ENCODE measurements at places on chromosomes 12 and 14.

- peak; percentile 57 for DNase-seq
Observed at GRCh38 chr12:112116232-112117060, 7.9 kb upstream of the NAA25 start.

DNA sequence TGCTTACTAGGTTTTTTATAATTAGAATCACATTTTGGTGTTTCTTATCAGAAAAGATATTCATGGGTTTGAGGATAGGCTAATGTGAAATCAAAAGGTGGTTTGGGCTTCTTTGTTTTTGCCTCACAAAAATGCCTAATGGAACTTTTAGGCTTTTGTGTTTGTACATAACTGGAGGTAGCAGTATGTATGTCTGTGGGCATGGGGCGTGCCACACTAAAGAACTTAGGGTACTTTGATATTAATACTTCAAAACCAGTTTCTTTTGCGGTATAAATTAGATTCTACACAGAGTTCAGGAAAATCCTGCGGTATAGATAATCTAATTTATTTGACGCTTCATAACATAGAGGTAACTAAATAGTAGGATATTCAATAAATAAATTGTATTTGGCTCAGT, 1.9 kb downstream of the ETV6 start:
- no peak for DNase-seq

GRCh38 chr14:85401384-85401783, 128.6 kb upstream of the FLRT2 start:
- DNase-seq: no peak

DNA sequence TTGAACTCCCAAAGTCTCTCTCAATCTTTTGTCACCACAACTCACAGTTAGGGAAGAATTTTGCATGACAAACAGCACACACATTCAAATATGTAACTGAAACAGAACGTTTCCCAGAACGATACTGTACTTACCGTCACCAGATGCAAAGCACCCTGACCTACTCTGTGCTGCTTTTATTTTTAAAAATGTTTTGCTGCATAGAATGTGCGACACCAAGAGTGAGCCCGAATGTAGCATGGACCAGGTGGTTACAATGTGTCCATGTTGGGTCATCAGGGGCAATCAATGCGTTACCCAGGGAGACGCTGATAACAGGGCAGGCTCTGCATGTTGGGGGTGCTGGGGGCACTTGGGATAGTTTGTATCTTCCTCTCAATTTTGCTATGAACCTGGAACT, 14.6 kb upstream of the EIF5 start:
- no peak for DNase-seq

GRCh38 chr12:128170181-128170580, 96.8 kb upstream of the TMEM132C start:
- no peak for DNase-seq

DNA sequence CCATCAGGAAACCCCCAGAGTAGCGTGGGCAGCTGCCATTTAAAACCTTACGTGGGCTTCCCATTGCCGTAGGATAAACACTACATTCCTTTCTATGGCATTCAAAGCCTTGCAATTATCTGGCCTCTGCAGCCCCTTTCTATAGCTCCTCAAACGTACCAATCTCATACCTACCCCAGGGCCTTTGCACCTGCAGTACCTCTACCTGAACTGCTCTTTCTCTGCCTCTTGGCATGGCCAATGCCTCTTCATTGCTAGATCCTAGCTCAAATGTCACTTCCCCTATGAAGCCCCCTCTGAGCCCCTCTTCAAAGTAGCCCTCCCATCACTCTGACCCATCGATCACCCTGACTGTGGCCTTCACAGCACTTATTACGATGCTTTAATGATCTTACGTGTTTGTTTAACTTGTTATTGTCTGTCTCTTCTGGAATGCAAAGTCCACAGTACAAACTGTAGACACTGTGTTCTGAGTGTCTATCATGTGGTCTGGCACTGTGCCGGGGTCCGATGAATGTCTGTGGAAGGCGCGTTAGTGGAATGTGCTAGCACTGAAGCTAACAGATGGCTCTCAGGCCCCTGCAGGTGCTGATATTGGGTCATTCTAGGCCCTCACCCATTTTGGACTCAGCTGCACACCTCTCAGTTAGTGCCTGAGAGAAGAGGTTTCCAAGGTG, 157.3 kb upstream of the NOS1 start:
- no peak for DNase-seq

GRCh38 chr12:31965090-31965489, 5.9 kb downstream of the RESF1 start:
- no peak for DNase-seq

- no peak for DNase-seq
Observed at GRCh38 chr12:124605150-124605882, 37.9 kb upstream of the NCOR2 start.

- DNase-seq: no peak
Observed at GRCh38 chr12:120886199-120887018, 17.7 kb downstream of the SPPL3 start.

DNA sequence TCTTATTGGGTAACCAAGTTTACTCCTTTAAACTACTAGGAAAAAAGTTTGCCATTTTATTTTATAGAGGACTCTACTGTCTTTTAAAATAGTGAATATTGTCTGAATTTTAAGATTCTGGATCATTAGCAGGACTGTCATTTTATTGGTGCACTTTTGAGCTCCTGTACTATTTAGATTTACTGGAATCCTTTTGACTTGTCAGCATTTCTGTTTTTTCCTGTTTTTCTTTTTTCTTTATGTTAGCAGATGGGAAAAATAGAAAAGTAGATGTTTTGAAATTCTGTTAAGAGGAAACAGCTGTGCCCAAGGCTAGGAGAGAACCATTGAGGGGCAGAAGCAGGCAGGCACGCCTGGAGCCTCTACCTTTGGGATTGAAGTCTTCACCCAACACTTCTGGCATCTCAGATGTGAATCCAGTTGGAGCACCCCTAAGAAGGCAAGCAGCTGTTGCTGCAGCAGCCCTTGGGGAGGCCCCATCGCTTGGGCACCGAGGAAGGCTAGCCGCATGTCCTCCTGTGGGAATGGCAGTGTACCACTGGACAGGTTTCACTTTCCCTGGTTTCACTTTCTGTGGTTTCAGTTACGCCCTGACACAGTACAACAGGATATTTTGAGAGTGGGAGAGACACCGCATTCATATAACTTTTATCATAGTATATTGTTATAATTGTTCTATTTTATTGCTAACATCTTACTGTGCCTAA, 11.5 kb downstream of the RIMKLB start:
- DNase-seq: no peak

DNA sequence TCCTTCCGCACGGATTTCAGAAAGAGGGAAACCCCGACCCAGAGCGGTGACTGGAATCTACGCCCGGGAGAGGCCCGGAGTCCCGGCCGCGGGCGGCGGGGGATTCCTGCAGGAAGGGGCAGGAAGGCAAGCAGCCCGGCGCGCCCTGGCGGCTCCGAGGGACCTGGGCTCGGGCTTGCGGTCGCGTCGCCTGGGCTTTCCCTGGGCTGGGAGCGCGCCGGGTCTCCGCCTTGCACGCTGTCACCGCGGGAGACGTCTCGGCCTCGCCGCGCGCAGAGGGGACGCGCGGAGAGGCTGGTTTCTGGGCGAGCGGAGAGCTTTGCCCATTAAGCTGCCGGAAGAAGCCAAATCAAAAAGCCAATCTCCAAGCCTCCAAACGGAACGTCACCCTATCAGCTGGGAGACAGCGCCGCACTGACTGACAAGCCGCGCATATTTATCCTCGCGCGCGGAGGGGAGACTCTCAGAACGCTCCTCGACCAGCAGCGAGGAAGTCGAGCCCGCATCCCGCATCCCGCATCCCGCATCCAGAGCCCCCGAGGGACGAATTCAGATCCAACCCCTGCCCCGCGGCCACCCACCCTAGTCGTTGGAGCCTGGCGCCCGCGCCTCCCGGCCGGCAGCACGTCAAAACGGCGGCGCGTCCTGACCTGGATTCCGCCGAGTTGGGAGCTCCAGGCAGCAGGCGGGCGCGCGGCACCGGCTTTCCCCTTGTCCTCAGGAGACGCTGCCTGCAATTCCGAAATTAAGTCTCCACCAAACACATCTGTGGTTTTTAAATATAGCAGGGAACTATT, at the start of gene SLC8A3:
SLC8A3 (minus strand) TSS at position 293 of the 797 bp plus-strand sequence. CDS start 20,529 bp downstream, outside the sequence.
- peak; percentile 43 for DNase-seq

GRCh38 chr12:9331218-9331626, 123.0 kb upstream of the PZP start:
- DNase-seq: no peak

GRCh38 chr12:30754383-30754749, 385 bp downstream of the CAPRIN2 start:
- DNase-seq: no peak
